ENCODE measurements at places on chromosomes 12 and 14.

DNA sequence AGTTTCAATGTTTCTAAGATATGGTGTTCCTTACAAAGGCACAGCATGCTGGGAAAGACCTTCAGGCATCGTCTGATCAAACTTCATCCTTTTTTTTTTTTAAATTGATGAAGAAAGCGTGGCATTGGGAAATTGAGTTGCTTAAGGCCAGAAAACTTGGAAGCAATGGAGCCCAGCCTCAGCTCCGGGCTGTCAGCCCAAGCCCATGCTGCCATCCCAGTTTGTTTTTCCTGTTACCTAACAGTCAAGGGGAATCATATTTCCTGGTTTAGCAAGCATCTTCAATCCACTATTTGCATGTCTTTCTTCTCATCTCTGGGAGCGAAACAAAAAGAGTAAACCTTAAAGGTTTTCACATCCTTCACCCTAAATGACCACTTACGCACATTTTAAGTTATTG lies 200.2 kb downstream of the CHST11 start:
- no peak for DNase-seq

- no peak for DNase-seq
These were observed 448.5 kb downstream of the TMEM121 start for GRCh38 chr14:105974902-105975301.

GRCh38 chr12:119366007-119366406 lies 31.5 kb downstream of the CCDC60 start:
- no peak for DNase-seq

DNA sequence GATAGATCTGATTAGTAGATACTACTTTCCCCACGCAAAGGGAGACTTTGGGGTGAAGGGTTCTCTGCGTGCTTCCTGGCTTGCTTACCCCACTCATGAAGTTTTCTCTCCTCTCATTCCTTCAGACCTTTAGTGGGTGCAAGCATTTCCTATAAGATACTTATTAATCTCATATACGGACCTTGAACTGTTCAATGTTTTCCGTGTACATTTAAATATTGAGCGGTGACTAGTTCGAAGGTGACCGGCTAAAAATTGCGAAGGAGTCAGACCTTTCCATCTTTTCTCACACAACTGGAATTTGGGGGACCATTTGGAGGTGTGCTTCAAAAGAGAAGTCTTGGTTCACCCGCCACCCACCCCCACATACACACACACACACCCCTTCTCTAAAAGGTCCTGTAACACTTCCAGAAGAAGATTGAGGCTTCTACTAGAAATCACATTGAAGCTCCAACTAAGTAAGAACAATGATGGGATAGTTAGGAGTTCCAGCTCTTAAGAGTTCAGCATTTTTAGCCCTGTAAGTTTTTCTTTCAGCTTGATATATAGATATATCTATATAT lies 6.1 kb upstream of the FOXG1 start:
- no peak for DNase-seq

GRCh38 chr14:61088081-61088480 lies 107.0 kb downstream of the SLC38A6 start:
- no peak for DNase-seq

DNA sequence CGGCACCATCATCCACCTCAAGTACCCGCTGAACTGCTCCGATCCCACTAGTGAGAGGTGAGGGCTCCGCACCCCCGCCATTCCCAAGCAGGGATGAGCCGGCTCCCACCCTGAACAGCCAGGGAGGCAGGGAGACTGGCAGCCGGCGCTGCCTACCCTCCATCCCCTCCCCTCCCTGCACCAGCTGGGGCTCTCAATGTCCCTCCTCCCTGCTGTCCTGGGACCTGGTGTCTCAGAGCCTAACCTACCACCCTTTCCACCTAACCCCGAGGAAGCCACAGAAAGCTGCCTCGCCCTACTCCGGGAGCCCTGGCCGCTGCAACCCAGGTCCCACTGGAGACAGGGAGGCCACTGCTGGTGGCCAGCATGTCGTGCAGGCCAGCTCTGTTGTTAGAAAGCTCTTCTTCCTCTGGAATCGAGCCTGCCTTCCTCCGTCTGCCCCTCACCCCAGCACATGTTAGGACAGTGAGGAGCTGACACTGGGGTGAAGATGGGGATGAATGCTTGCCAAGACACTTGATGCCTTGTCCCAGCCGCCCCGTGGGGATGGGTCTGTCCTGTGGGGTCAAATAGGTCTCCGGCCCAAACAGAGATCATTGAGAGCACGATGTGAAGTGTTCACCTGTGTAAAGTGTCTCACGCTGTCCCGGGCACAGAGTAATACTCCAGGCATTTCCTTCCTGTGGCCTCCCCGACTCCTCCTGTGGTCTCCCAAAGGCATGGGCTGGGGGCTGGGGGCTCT lies 1.1 kb downstream of the PTPN6 start:
- DNase-seq, result no peak

DNA sequence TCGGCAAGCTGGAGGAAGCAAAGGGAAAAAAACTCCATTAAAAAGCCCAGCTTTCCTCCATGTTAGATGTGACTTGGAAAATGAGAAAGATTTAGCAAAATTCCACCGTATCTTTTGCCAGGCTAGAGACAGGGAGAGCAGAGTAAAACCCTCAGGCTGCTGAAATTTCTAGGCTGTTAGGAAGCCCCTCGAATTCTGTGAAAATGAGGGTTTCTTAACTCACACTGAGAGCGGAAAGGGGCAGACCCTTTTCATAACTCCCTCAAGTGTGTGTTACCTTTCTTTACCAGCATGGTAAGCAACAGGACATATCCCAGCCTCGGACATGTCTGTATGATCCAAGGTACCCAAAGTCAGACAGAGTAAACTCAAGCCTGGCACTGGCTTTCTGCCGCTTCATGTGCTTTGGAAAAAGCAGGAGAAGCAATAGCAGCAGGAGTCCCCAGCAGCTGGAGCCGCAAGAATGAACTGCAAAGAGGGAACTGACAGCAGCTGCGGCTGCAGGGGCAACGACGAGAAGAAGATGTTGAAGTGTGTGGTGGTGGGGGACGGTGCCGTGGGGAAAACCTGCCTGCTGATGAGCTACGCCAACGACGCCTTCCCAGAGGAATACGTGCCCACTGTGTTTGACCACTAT lies at the start of gene RHOJ:
Gene RHOJ, plus strand, starts transcription at position 37 of the 637 bp plus-strand sequence. Its CDS starts 427 bp downstream, at position 464.
- peak; percentile 29 for DNase-seq

DNA sequence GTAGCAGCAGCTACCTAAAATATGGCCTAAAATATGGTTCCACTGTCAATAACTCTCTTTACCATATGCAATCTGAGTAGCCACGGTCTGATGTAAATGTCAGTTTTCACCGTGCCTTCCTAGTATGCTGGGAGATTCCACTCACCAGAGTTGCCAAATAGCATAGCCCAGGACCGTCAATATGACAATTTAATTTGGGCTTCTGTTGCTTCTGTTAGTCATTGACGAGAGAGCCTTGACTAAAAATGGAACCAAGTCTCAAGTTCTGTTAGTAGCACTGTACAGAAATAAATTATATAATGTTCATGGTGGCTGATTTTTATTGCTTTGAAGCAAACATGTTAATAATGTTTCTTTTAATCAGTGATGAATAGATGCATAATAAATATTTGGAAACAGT lies 348.4 kb downstream of the BCAT1 start:
- DNase-seq, result no peak

- DNase-seq, result no peak
These were observed 10.2 kb downstream of the SYT10 start for GRCh38 chr12:33429468-33429867.

Data from hypothalamus (tissue), 51 donors.